ENCODE measurements at places on chromosomes 2 and 18.

- no peak for DNase-seq
Observed at GRCh38 chr2:57892920-57893319, 153.7 kb upstream of the VRK2 start.

GRCh38 chr2:223460209-223460608, 142.0 kb downstream of the SCG2 start:
- DNase-seq, result no peak

DNA sequence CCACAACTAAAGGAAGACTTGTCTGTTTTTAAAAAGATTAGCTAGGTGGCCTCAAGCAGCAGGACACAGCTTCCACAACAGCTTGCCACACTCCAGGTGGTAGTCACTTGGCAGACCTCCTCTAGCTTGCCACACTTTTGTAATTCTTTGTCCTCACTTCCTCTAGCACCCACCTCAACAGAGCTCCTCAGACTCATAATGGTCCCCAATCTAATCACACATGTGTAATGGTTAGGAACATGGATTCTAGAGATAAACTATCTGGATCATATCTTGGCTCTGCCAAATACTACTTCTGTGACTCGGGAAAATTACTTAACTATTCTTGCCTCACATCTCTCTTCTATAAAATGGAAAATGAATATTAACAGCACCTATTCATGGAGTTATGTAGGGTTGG, 3.5 kb downstream of the SNRNP200 start:
- DNase-seq, result no peak

GRCh38 chr18:41993151-41993550, 38.1 kb downstream of the PIK3C3 start:
- no peak for DNase-seq

All from ELR (cell line).